ENCODE measurements at places on chromosomes 4 and X.

DNA sequence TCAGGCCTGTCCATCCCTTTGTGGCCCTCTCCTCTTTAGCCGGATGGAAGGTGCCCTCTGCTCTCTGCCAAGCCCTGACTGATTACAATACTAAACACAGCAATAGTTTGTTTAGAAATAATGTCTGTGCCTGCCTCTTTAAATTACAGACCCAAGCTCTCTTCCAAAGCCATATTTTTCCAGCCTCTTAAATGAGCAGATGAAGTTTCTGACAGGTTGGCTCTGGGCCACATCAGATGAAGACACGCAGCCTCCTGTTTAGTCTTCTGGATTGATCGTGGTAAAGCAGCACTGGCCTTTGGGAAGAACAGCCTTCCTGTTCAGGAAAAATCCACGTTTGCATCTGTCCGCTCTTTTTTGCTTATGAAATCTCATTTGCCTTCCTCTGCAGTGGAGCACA, 133.6 kb downstream of the CPE start:
- DNase-seq = no peak

- DNase-seq = no peak
Observed at GRCh38 chr4:100113732-100114131, 76.5 kb downstream of the DDIT4L start.

DNA sequence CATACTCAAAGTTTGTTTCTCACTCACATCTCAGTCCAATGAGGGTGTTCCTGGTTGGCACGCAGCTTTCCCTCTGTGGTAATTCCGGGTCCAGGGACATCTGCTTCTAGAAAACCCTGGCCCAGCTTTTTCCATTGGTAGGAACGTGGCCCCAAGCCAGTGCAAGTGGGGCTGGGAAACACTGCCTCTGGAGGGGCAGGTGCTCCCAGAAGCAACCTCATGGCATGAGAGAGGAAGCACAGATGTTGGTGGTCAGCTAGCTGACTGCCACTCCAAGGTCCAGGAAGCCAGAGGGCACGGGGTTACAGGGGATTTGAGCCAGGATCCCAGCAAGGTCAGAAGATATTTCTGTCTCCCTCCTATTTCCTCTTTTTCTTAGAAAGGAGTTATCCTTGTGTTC, 47.5 kb downstream of the DCTD start:
- no peak for DNase-seq

GRCh38 chrX:104568304-104568915, 2.4 kb downstream of the IL1RAPL2 start:
- no peak for DNase-seq

- peak; percentile 4 for DNase-seq
Observed at GRCh38 chrX:65926095-65927019, 113.5 kb downstream of the VSIG4 start.

DNA sequence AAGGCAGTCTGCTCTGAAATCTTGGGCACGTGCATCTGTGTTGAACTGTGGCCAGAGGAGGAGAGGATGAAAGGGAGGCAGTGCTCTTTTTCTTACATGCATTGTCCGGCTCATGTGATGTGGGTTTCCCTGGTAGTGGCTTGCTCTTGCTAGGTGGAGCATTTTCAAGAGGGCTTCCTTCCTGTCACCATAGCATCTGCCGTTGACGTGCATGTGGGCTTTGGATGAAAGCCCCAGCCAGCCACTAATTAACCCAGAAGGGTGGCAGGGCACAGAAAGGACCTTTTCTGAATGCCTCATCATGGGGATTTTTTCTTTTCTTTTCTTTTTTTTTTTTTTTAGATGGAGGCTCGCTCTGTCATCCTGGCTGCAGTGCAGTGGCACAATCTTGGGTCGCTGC, 121.3 kb downstream of the GPR143 start:
- DNase-seq = no peak

DNA sequence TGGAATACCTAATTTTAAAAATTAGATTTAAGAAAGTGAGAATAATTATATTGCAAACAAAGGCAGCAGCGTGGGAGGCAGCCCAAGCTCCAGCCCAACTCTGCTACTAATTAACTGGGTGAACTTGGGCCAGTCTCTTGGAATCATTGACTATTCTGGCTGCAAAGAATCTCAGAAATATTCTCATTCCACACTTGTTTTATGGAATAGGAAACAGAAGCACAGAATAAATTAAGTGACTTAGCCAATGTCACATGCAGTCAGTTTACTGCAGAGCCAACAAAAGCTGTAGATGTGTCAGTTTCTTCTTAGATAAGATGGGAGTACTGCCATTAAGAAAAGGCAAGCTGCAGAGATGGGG, 132.6 kb upstream of the FAM9B start:
- no peak for DNase-seq

DNA sequence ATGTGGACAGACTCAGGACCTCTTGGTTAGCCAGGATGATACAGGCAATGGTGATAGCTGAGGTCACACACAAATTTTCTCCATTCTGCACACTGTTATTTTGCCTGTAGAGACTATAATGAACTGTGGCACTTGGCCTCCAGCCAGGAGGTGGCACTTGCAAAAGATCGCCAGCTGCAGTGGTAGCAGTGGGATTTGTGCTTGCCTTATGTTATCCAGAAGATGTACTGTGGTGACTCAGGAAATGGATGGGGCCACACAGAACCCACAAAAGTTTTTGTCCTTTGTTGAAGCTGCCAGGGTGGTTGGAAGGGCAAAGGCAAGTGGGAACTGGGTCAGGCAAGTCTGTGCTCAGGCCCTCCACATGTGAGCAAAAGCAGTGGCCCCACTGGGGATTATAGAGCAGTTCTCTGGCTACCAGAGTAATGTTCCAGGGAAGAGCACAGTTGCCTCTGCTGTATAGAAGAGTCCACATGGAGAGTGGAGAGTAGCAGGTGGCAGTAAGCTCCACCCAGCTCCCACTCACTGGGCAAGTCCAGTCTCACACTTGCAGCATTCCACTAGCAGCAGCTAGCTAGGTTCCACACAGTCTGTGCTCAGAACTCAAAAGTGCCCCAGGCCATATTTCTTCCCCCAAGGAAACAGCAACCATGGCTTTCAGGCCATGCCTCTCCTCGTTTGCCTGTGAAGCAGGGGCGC, 5.9 kb upstream of the C4orf17 start:
- DNase-seq = no peak

DNA sequence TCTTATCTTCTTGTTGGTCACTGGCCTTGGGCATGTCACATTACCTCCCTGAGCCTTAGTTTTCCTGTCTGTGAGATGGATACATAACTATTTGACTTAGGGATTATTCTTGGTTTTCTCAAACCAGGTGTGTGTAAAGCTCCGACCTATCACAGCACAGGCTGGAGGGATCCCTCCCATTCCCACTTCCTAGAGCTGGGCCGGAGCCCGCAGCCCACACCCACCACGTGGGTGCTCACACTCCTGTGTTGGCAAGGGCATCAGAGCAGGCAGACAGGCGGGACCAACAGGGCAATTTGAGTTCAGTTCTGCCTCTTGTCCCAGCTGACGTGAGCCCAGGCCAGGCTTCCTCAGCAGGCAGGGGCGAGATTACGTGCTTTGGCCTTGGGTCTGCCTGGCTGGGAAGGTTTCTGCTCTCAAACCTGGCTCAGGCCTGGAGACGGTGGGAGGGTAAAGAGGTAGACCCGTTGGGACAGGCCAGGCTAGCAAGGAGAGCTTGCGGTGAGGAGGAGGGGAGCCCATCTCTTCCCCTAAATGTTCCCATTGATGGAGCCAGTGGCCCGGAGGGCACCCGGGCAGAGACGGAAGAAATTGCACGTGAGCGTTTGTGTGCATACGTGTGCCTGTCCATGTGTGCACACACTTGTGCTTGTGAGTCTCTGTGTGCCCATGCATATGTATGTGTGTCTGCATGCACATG, 734 bp upstream of the SH3TC1 start:
- no peak for DNase-seq

DNA sequence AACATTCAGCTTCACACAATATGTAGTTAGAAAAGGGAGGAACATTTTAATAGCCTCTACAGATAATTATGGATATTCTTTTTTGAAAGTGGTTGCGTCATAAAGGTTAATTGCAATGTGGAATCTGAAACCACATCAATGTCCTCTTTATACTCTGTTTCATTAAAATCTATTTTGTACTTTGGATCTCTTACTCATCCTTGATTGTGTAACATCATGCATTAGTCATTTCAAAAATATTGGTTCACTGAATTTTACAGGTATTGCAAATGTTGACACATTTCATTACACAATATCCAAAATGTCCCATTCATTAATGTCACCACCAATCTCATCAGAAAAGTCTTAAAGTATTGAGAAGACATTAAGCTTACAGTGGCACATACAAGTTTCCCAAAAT, 62.7 kb upstream of the USP9X start:
- no peak for DNase-seq

GRCh38 chr4:150501983-150502382, 80.0 kb upstream of the MAB21L2 start:
- no peak for DNase-seq

- no peak for DNase-seq
Observed at GRCh38 chrX:134990801-134991481, at the start of gene SMIM10. Gene SMIM10 (plus strand): TSS chrX:134990991. CDS start chrX:134991096, 105 bp downstream.

GRCh38 chr4:14857475-14857874, 144.8 kb upstream of the CPEB2 start:
- no peak for DNase-seq

DNA sequence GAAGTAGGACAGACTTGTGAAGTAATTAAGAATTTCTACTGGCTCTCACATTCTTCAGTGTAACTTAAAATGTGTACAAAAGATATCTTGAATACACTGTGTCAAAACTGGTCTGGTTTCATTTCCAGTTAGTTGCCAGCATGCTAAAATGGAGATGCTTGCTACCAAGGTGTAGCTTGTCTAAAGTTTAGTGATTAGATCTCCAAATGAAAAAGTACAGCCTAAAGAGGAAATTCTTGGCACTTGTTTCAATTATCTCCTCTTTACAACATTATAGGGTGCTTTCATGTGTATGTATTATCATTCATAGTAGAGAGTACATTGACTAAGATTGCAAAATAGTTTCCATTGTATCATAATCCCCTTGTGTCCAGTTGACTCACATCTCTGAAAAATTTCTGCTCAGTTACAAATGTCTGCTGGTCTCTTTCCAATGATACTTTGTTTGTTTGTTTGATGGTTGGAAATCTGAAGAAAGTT, 97.3 kb upstream of the SPRY1 start:
- DNase-seq = no peak

- no peak for DNase-seq
Observed at GRCh38 chrX:9144701-9145241, 110.8 kb upstream of the FAM9B start.

DNA sequence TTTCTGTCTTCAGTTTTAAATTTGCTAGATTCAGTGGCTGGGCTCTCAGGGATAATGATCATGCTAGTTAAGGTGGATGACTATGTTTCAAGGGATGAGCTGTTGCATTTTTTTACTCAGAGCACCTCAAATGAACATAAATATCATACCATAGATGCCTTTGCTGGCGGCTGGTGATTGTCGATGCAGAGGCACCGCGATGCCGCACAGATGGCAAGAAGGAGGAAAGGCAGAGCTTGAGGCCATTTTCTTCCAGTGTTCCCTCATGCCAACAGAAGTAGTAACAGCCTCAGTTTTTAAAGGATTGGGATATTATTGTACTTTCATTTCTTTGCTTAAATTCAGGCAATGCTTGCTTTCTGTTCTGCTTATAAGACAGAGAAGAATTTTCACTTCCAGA, 654.7 kb upstream of the IGFBP7 start:
- DNase-seq = no peak

DNA sequence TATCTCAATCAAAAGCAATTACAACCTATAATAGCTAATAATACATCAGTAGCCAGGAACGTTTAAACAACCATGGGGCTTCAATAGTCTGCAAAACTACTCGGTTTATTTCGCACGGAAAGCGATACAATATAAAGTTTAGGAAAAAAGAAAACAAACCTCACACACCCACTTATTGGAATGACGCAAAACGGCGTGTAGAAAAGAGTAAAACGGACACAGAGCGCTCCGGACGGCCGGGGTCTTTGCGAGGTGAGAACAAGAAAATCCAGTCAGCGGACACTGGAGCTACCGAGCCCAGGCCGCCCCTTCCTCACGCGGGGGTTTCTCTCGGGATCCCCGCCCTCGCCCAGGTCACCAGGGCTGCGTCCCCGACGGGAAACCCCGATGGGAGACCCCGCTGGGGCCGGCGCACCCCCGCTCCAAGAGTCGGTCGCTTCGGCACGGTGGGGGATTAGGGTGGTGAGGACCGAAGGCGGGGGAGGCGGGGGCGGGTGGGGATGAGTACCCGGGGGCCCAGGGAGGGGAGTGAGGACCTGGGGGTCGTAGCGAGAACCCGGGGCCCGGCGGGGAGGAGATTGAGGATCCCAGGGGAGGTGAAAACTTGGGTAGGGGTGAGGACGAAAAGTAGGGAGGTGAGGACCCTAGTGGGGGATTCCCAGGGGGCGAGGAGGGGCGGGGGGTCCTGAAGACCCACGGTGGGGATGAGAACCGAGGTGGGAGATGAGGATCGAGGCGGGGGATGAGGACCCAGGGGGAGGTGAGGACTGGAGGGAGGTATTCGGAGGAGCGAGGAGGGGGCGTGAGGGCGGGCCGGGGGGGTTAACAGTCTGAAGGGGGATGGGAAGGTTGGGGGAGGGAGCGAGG, 737 bp downstream of the NELFA start:
- no peak for DNase-seq

- DNase-seq = no peak
Observed at GRCh38 chr4:26819478-26820095, 41.1 kb upstream of the STIM2 start.

- no peak for DNase-seq
Observed at GRCh38 chr4:1032861-1033260, 21.4 kb downstream of the FGFRL1 start.

GRCh38 chrX:130117166-130117565, 6.9 kb upstream of the ELF4 start:
- DNase-seq = no peak

- peak; percentile 35 for DNase-seq
Observed at GRCh38 chr4:184267673-184268583, 50.3 kb upstream of the ENPP6 start.

- DNase-seq = no peak
Observed at GRCh38 chr4:153045111-153045982, 109.2 kb downstream of the FHDC1 start.

- DNase-seq = no peak
Observed at GRCh38 chr4:11232015-11232414, 196.7 kb downstream of the HS3ST1 start.

DNA sequence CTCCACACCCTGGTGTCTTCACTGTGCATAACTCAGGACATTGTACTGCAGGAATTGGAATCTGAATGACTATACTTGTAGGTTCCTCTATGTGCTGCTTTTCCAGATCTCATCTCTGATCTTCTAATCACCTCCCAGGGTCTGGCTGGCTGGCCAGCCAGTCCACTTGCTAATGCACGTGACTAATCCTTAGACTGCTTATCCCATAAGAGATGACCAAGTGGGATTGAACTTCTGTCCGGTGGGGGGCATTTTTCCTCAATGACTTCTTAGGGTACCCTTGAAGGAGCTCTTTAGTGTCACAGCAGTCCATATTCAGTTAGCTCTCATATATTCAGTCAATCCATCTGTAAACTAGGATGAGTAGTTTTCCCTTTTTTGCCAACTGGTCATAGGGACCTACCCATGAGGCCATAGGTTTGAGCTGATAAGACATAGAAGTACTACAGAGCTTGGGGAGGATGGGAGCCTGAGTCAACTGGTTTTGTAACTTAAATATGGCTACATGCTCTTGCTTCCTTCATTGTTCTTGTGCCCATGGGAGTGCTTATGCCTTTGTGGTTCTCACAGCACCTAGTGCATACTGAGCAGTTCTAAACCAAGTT, 71.9 kb upstream of the WDR1 start:
- no peak for DNase-seq
